Panc1 (cell line): ENCODE measurements at places on chromosomes 7 and 10.

DNA sequence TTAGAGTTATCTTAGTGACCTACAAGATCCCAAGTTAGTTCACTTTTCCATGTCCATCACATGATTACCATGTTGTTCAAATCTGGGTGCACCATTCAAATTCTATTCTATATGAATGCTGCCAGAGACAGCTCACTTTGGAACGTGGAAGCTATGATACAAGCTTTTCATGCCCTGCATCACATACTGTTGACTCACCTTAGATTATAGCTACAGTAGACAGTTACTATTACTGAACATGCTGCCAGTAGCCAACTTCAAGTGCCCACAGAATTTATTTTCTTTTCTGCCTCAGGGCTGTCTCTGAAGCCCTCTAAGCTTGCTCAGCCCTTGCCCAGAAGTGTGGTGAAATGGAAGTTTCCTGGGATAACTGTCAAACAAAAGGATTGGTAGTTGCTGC is 231.1 kb downstream of the GPR158 start:
- DNase-seq = no peak

GRCh38 chr10:44391981-44392380 is 7.1 kb upstream of the CXCL12 start:
- DNase-seq = no peak

- DNase-seq = peak; percentile 77
Measured at GRCh38 chr10:77943121-77943901, 16.8 kb upstream of the DLG5 start.

DNA sequence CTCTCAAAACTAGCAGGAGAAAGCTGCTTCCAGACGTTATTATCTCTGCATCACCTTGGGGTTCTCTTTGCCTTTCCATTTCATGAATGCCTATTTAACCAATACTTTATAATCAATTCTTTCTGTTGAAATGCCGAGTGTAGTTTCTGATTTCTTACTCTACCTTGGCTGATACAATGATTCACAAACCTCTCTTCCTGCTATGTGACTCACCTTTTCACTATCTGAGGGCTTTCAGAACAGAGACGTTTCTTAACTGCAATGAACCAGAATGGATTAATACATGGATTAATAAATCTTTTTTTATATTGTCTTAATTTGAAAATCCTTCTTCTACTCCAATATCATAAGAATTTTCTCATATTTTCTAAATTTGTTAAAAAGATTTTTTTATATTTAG is 46.4 kb upstream of the ZNF746 start:
- no peak for DNase-seq

- no peak for DNase-seq
Measured at GRCh38 chr10:7243873-7244272, 167.0 kb downstream of the SFMBT2 start.

DNA sequence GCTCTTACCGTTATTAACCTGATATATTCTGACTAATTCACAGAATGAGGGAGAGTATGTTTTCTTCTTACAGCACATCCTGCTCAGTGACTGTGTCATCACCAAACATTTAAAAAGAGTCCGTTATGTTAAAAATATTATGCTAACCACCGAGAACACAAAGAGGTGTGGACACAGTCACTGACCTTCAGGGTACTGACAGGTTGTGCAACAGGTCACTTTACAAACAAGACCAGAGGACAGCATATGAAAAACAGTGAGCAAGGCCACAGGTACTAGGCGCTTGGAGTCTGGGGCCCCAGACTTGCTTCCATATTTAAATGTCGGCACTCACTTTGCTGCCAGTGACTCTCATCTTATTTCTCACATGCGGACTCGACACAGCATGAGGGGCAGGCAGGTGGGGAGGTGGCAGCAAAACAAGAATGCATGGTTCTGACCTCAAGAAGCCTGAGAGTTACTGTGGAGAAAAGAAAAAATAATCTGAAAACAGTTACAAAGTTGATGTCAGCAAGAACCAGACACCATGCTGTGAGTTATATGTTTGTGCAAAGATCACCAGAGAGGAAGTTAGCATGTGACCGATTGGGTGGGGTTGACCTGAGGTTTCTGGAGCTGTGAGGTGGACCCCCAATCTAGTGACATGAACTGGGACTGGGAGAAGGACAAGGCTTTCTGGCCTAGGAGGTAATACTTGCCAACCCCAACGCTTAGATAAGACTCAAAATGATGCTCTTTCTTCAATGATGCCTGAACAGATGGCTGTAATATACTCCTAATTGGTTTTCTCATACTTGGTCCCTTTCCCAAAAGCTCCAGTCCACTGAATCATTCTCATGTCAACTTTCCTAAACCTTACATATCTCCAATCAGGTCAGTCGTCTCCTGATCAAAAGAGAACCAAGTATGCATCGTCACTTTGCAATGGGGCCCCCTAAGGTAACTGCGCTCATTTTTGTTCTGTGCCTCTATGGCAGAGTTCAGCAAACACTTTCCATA is 102.4 kb downstream of the HIPK2 start:
- DNase-seq = no peak

- no peak for DNase-seq
Measured at GRCh38 chr7:114422507-114423501, 8.2 kb downstream of the FOXP2 start.

- DNase-seq = no peak
Measured at GRCh38 chr7:44583146-44583865, 1.3 kb upstream of the TMED4 start.

DNA sequence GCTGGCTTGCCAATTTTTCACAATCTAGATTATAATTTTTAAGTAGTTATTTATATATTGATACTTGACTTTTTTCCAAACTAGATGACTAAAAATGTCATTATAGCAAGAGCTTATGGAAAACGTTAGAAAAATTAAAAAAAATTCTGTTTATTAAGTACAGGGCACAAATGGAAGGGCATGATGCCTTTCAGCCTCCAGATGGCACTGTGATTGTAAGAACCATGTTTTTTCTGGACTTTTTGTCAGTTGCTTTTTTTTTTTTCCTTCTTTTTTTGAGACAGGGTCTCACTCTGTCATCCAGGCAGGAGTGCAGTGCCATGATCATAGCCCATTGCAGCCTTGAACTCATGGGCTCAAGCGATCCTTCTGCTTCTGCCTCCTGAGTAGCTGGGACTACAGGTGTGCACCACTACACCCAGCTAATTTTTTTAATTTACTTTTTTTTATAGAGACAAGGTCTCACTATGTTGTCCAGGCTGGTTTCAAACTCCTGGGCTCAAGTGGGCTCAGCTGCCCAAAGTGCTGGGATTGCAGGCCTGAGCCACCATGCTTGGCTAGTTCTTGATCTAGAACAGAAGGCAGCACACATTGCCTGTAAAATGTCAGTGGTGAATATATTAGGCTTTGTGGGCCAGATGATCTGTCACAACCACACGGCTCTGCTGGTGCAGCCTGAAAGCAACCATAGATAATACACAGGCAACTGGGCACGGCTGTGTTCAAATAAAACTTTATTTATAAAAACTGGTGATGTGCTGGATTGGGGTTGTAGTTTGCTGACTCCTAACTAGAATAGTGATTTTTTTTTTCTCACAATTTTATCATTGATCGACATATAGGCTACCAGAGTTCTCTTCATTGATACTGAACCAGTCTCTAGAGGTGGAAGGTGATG is 27.4 kb downstream of the UCMA start:
- no peak for DNase-seq

- DNase-seq = no peak
Measured at GRCh38 chr10:95650232-95650631, 6.3 kb downstream of the ALDH18A1 start.

GRCh38 chr10:96685306-96685705 is 35.0 kb downstream of the PIK3AP1 start:
- DNase-seq = no peak

GRCh38 chr7:92723205-92723604 is 113.2 kb downstream of the CDK6 start:
- no peak for DNase-seq

DNA sequence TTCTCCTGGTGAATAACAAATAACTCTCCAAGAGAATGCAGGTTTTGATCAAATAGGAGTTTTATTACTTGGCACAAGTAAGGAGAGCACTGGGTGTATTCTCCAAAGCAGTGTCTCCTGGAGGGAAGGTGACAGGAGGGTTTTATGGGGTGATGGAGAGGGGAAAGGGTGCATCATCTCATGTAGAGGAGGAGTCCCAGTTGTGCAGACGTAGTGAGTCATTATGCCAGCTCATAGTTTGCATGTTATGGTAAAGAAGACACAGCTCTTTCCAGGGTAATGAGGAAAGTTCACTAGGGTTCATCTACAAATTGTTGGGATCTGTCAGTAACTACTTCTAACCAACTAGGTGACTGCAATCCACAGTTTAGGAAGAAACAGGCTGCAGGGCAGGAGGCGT is 347.9 kb upstream of the MEOX2 start:
- DNase-seq = no peak

GRCh38 chr7:127619681-127620405 is 1.9 kb upstream of the PAX4 start:
- no peak for DNase-seq

- no peak for DNase-seq
Measured at GRCh38 chr10:101446947-101447346, 93.0 kb downstream of the BTRC start.

- no peak for DNase-seq
Measured at GRCh38 chr7:128103498-128104107, 72.4 kb upstream of the LRRC4 start.

DNA sequence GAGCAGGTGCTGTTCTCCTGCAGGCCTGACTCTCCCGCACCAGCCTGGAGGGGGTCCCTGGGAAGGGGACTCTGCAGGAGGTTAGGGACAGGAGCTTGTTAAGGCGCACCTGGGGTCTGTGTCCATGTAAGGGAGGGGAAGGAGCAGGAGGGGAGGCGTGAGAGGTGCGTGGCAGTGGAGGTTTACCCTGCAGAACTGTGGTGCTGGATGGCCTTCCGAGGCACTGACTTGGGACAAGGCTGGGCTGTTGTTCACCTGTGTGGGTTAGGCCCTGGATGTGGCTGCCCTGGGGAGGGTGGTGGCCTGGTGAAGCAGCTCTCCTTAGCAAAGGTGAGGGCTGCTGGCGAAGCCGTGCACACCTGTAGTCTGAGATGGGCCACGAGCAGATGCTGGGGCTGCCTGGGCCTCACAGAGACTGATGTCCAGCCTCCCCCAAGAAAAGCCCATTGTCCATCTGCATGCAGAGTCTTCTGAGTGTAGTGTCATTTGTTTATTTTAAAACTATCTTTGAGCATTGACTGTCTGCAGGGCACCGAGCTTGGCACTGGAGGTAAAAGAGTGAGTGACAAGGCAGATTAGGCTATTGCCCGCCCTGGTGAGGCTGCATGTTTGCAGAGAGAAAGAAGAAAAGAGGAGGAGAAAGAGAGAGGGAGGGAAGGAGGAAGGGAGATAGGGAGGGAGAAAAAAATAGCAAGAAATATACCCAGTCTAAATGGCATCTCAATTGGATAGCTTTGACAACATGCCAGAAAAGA is 225.3 kb downstream of the GLRX3 start:
- DNase-seq = no peak

GRCh38 chr7:72406820-72407403 is 5.2 kb downstream of the CALN1 start:
- no peak for DNase-seq

DNA sequence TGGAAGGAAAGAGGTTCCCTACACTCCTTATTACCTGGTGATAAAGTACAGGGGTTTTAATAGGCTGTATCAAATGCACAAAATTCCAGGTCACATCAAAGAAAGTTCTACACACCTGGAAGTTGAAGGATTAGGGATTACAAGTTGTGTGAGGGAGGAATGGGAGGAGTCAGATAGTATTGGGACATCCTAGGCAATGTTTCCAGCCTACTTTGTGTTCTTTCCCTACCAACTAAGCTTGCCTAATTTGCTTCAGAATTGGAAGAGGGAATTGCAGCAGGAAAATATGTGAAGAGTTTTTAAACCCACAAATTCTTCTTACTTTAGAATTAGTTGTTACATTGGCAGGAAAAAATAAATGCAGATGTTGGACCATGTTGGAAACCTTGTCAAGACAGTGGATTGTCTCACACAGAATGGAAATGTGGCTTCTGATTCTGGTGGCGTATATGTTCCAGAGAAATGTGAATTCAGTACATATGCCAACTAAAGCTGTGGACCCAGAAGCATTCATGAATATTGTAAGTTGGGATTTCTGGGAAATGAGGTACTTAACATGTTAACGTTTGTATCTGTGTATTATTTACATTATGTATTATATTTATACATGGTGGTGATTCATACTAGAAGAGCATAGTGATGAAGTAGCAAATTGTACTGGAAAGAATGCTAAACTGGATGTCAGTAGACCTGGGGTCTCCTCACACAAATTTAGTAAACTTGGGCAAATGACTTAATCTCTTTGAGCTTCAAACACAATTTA is at the start of gene LIPM:
Gene LIPM (plus strand): TSS at position 208 of the 763 bp plus-strand sequence. CDS start 167 bp downstream, at position 375.
- DNase-seq = no peak

GRCh38 chr7:143233816-143234532 is 12.1 kb downstream of the TAS2R40 start:
- DNase-seq = no peak

DNA sequence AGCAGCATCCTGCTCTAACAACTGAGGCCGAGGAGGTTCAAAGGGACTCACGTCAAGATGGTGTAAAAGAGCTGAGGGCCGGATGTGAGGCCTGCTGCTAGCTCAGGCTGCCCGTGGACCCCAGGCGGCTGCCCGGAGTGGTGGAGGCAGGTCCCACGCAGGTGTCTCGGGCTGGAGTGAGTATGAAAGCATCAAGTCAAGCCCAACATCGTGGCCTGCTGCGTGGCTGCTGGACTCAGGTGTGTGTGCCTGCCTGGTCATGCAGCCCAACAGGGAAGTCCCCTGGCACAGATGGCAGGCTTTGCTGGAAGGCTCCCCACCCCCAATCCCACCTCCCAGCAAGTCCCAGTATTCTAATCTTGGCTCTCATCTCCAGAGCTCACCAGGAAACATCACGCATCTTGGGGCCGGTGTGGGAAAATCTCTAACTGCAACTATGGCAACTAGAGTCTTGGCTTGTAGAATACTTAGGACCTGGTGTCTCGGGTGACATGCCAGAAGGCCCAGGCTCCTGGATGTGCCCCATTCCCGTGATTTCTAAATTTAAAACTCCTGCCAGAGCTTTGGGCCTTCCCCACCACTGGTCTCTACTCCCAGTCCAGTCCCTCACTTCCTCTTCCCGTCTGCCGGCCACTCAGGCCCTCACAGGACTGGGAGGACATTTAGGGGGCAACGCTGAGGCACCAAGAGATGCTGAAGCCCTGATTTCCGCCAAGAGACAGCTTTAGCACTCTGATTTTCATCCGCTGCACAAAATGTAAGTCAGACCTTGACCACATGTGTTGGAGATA is 85.9 kb downstream of the PRKAG2 start:
- DNase-seq = no peak

GRCh38 chr10:132848951-132849545 is 63.1 kb upstream of the NKX6-2 start:
- DNase-seq = no peak

DNA sequence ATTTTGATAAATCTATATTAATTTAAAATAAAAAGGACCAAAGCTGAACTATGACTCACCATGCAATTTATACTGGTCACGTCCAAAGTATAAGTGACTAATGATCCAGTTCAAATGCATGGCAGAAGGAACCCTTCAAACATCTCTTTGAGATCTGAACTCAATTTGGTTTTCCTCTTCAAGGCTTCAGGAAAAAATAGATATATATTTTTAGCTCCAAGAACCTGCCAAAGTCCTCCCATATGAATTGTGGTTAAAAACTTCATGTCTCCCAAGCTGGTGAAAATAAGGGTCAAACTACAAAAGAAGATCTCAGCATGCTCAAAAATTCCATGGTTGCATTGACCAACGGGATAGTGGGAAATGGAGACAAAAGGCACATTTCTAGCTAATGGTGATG is 34.6 kb upstream of the PDE1C start:
- DNase-seq = no peak

- no peak for DNase-seq
Measured at GRCh38 chr7:13639396-13639795, 350.1 kb downstream of the ETV1 start.

GRCh38 chr7:141624763-141625162 is 73.6 kb downstream of the AGK start:
- no peak for DNase-seq
